Cerebellar nuclear complex (tissue), 1 donor: ENCODE measurements at places on chromosomes 2 and 18.

DNA sequence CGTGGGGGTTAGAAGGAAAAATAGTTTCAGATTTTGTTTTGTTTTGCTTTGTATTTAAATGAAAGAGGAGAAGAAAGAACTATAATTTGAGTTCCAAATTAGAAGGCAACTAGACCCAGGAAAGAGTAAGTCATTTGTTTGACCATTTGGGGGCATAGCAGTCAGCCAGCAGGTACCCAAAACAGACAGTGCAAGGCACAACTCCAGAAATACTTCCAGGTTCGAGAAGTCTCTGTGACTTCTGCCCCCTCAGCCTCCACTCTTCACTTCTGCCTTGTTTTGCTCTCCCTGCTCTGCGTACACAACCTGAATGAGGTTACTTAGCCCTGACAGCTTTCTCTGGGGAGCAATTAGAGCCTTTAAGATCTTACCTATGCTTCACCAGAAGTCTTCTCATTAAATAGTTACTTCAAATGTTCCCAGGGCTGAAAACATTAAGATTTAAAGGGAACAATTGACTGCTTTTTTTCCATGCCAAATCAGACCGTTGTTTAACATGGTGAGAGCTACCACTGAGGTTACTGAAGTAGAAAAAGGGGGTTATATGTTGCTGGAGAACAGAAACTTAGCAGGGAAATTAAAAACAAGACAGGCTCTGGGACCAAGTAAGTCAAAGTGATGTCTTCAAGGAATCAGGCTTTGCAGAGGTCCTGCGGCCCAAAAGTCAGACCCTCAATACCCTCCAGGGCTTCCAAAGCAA, 216.9 kb downstream of the BCL11A start:
- DNase-seq: no peak

DNA sequence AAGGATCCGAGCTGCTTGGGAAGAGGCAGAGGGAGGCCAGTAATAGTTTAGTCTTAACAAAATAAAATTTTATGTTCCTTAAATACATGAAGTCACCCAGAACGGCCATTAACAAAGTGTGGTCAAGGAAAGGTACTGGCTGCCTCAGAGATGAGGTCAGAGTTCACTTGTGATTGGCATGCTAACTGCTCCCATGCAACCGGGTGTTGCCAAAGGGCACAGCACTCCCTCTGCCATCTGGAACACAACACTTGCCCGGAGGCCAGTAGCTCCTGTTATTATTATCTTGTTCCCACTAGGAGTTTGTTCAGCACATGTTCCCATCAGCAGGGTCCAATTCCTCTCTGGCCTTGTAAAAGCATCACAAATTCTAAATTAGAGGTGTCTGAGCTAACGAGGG, 207.0 kb downstream of the CYP26B1 start:
- DNase-seq: peak; percentile 63

GRCh38 chr18:11271954-11272353, 122.6 kb upstream of the PIEZO2 start:
- DNase-seq: no peak

DNA sequence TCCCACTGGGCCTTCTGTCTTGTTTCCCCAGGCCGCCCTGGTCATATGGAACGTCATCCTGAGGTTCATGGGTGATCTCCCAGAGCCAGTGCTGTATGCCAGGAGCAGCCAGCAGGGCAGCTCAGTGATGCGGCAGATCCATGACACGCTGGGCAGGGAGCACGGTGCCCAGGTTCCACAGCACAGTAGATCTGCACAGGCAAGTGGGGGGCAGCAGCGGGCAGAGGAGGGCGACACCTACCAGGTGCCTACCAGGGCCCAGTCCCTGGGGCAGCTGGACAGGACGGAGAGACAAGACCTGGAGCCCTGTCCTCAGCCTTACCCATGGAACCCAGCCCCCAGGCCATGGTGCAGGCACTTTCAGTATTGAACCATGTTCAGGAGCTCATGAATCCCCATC, 36.1 kb upstream of the GPR17 start:
- no peak for DNase-seq

DNA sequence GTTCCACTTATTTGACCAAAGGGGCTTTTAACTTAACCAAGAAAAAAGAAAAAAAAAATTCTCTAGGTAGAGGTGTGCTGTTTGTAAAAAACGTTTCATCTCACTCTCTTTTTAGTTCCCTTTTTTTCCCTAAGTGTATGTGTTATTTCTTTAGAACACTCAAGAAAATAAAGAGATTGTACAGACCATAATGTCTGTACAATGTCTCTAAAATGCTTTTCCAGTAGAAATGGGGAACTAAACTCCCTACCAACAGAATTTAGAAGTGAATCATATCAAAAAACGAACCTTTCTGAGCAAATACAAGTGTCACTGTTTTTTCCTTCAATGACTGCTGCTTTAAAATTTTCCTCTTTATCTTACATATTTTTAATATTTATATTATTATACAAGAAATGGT, 72.0 kb downstream of the CDH7 start:
- no peak for DNase-seq

GRCh38 chr2:169808221-169808620, 9.6 kb downstream of the SSB start:
- no peak for DNase-seq

GRCh38 chr2:96977631-96978195, 8.7 kb downstream of the FAM178B start:
- DNase-seq: no peak

GRCh38 chr2:205749078-205749477, 66.8 kb downstream of the NRP2 start:
- no peak for DNase-seq

GRCh38 chr18:5294457-5295230, 882 bp downstream of the ZBTB14 start:
- peak; percentile 19 for DNase-seq

DNA sequence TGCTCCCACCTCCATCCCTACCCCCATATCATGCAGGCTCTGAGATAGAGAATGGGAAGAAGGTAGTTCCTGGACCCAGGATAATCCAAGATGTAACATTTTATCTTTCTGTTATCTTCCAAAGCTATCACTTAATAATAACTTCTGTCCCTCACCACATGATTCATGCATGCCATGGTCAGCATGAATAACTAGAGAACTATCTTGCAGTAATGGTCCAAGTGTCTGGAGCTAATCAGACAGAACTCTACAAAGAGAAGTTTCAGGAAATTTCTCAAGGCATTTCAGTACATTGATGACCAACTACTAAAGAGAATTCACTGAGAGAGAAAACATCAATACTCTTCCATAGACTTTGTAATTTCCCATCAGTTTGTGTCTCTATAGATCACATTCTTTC, 1469.7 kb upstream of the PIK3C3 start:
- no peak for DNase-seq

GRCh38 chr2:236959876-236960275, 125.8 kb upstream of the COPS8 start:
- no peak for DNase-seq

DNA sequence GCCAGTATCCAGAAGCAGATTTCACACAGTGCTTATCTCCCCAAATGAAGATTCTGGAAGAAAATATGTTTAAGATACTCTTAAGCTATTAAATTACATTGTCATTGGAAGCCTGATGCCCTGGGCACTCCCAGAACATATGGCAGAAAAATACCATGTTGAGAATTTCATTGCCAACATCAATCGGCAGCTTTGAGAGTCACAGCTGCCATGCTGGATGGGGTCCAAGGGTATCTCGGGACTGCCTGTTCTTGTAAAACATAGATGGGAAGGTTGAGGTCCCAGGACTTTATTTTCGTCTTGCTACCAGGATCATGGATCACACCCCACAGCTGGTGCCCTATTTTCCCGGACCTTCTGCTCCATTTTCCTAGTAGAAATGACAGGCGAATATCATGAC, 632.5 kb downstream of the SUCLG1 start:
- DNase-seq: no peak

GRCh38 chr2:44817673-44818335, 123.7 kb upstream of the SIX3 start:
- no peak for DNase-seq

- no peak for DNase-seq
Measured at GRCh38 chr2:182043861-182044260, 58.2 kb downstream of the PPP1R1C start.

DNA sequence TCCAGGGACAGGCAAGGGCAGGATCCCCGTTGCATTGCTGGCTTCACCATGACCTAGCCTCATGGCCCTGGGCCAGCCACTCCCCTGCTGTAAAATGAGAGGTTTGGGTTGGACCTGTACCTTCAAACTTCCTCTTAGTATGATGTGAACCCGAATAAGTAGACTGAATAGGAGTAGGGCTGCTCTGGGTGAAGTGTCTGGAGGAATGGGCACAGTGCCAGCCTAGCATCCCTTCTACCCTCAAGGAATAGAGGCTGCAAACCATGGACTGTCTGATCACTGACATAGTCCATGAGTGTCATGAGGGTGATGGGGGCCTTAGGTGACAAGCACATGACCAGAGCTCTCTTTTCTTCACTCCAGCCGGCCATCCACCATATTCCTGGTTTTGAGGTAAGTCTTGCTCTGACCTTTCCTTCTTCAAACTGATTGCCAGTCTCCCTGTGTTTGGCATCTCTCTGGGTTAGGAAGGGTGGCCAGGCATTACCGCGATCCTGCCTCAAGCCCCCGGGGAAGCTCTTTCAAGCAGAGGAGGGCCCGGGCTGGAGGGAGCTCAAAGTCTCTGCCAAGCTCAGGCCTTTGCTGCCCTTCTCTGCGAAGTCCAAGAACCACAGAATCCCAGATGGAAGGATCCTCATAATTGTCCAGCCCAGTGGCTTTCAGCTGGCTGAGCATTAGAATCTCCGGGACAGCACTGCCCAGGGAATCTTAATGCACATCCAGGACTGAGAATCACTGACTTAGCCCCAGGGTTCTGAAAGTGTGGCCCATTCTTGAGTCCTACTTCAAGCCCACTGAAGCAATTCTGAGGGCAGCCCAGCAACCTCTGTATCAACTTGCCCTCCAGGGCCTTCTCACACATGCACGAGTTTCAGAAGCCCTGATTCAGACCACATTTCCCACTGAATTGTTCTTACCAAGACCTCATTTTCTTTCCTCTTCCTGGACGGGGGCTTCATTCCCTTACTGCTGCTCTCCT, 148.1 kb downstream of the DYSF start:
- DNase-seq: no peak

DNA sequence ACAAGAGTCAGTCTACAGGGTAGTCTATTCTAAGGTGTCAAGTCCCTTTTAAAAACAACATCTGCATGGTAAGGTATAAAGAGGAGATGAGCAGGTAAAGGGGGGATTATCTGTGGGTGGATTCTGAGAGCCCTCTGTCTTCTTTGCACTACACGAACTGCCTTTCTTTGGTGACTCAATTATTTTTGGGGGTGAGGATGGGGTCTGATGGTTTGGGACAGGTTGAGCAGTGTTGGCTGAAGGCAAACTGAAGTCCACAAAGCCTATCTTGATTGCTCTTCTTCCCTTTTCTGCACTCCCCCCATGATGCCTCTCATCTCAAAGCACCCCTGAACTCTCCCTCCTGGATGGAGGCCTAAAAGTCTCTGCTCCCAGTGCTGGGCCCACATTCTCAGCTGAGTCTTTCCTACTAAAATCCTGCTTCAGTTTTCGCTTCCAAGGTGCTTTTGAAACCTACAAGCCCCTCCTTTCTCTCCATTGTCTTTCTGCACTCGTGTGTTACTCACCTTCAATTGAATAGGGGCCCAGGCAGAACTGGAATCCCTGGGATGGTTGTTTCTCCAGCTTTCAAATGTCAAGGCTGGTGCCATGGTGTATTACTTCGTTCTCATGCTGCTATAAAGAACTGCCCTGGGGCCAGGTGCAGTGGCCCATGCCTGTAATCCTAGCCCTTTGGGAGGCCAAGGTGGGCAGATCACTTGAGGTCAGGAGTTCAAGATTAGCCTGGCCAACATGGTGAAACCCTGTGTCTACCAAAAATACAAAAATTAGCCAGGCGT, 64.3 kb downstream of the PRKCE start:
- DNase-seq: no peak

- no peak for DNase-seq
Measured at GRCh38 chr2:231390667-231391066, 4.8 kb upstream of the B3GNT7 start.

- no peak for DNase-seq
Measured at GRCh38 chr2:126187668-126188067, 468.3 kb upstream of the GYPC start.

DNA sequence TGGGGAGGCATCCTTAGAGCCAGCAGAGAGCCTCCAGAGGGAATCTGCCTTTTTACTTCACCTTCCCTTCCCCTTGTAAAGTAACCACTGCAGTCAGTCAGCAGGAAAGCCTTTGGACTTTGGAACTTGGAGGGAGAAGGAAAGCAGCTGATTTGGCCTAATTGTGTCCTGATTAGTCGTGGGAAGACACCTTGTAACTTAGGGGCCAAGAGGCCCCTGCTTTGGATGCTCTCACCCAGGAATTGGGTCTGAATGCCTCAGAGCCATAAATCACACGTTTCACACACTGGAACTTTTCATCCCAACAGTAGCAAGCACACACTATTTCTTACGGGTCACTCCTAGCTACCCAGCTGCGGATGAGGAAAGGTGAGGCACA, 81.0 kb upstream of the PPM1B start:
- DNase-seq: no peak

- DNase-seq: no peak
Measured at GRCh38 chr18:45580127-45580526, 35.1 kb upstream of the SLC14A2 start.

DNA sequence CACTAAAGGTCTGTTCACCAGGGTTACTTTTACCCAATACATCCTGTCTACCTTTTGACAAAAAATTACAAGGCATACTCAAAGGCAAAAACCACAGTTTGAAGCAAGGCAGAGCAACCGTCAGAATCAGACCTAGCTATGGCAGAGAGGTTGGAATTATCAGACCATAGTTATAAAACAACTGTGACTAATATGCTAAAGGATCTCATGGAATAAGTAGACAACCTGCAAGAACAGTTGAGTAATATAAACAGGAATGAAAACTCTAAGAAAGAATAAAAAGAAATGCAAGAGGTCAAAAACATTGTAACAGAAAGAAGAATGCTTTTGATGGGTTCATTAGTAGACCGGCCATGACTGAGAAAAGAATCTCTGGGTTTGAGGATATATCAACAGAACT, 318.8 kb upstream of the KCNH7 start:
- DNase-seq: no peak

GRCh38 chr18:25223899-25224886, 127.8 kb downstream of the ZNF521 start:
- no peak for DNase-seq
